Fibroblast of mammary gland (primary cell): ENCODE measurements at places on chromosomes 16 and 17.
A peak's percentile ranks its signal among the peaks of the same experiment; 100 is the strongest.

DNA sequence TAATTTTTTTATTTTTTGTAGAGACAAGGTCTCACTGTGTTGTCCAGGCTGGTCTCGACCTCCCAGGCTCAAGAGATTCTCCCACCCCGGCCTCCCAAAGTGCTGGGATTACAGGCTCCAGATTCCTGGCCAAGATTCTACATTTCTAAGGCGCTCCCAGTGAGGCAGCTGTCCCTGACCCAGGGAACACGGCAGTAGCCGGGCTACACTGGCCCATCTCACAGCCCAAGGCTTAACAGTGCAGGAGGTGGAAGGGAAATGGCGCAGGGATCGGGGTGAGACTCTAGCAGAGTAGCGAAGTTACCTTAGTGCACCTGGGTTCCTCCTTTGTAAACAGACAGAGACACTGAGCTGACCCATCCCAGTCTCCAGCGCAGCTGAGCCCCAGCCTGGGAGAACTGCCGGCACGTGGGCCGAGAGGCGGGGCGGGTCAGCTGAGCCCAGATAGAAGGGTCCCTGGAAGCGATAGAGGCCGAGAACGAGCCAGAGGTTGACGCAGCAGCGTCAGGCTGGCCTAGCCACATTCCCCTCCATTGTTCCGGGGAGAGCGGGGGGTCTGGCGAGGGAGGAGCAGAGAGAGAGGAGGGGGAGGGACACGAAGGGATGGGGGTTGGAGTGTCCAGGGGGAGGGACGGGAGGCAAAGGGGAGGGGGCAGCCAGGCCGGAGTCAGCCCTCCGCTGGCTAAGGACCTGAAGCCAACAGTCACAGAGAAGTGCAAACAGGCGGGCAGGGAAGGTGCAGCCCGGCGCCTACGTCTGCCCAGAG is 2.5 kb downstream of the CARHSP1 start:
- peak; percentile 34 for DNase-seq

DNA sequence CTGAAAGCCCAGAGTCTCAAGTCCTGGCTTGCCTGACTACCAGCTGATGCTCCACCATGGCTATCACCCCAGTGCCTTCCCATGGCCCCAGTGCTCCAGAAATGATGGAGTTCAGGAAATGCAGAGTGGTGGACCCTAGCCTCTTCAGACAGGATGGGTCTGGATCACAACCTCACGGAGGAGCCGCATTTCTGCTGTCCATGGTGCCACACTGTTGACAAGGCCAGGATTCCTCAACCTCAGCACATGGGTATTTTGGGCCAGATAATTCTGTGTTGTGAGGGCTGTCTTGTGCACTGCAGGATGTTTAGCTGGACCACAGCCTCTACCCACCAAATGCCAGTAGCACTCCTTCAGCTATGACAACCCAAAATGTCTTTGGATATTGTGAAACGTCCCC is 6.7 kb upstream of the CRHR1 start:
- DNase-seq, result no peak

DNA sequence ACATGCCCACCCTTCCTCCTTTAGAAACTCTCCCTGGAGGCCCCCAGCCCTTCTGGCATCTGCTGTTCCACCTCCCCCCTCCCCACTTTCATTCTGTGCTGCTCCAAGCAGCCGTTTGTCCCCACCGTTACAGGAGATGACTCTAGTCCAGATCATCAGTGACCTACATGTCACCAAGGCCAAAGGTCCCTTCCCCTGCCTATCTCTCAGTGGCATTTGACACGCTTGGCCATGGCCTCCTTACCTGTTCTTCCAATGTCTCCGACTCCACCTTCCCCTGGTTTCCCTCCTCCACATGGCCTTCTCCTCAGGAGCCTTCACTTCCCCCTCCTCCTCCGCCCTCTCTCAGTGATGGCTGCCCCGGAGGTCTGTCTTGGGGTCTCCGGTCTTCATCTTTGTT is 9.4 kb downstream of the TMEM92 start:
- no peak for DNase-seq

GRCh38 chr16:56532714-56533113 is 12.9 kb upstream of the BBS2 start:
- no peak for DNase-seq

DNA sequence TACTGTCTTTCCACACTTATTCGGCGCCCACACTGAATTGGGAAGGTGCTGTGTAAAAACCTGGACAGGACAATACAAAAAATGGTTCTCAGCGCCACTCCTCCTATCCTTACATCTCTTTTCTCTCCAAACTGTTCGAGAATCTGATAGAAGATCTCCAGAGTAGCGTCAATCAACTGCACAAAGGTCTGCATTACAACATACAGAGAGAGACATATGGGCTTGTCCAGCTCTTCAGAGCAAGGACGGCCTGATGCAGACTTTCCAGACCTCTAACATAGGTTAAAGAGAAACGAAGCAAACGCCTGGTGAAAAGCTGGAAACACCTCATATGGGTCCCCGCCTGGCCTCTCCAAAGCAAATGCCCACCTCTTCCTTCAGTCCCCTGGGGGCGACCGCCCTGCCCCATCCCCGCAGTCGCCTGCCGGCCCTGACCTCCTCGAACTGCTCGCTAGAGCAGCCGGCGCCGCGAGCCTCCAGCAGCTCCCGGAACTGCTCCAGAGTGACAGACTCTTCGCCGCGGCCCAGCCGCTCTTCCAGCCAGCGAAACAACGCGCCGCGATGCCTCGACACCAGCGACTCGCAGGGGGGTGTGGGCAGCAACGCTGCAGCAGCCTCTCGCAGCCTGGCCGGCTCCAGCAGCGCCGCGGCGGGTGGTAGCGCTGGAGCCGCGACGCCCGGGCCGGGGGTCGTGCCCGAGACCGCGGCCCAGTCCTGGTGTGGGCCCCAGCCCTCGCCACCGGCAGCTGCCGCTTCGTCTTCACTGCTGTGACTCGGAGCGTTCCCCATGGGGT is 526 bp downstream of the ZZEF1 start:
- DNase-seq, result no peak

GRCh38 chr17:35081638-35082037 is 18.1 kb upstream of the RFFL start:
- no peak for DNase-seq

DNA sequence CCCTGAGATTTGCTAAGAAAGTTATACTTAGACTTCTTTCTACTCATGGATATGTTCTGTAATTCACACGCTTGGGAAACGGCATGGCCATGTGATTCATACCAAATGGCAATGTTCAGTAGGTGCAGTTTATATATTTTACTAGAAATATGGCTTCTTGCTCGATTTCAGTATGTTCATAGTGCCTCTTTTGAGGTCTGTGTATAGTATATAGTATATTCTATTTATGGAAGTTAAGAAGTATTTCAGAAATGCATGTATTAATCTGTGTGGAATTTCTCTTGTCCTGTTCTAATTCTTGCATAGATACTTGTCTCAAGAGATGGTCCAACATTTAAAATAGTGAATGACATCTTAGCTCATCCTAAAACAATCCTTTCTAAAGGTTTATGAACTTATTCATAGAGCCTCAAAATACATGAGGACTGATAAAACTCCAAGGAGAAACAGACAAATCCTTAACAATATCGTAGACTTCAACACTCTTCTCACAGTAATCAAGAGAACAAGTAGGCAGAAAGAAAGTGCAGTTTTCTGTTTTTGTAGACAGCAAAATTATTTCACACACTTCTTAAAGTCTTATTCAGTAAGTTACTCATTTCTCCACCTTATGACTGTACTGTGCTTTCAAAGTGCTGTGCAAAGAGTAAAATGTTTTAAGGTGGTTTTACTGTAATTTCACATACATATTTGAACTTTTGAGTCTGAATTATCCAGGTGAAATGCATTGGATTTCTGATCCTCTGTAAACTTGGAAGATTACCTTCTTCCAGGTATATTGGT is 11.1 kb downstream of the BPTF start:
- DNase-seq, result peak; percentile 39

DNA sequence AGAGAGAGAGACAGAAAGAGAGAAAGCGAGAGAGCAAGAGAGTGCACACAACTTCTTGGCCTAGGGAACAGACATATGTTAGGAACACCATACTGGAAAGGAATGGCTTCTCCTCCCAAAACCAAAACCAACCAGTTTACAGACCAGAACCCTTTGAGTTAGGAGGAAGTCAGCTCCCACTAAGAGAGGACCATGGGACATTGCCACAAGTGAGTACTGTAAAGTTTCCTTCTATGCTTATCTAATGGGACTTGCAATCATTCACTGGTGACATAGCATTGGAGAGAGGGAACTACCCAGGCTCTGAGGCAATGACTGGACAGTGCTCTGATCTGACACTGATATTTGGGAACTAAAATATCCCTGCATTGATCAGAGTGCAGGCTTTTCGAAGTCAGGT is 32.4 kb downstream of the TBC1D3B start:
- DNase-seq, result no peak

- peak; percentile 48 for DNase-seq
These were observed 108.1 kb downstream of the SNX11 start for GRCh38 chr17:48215583-48216139.
